ENCODE measurements at places on chromosomes 7 and 10.

DNA sequence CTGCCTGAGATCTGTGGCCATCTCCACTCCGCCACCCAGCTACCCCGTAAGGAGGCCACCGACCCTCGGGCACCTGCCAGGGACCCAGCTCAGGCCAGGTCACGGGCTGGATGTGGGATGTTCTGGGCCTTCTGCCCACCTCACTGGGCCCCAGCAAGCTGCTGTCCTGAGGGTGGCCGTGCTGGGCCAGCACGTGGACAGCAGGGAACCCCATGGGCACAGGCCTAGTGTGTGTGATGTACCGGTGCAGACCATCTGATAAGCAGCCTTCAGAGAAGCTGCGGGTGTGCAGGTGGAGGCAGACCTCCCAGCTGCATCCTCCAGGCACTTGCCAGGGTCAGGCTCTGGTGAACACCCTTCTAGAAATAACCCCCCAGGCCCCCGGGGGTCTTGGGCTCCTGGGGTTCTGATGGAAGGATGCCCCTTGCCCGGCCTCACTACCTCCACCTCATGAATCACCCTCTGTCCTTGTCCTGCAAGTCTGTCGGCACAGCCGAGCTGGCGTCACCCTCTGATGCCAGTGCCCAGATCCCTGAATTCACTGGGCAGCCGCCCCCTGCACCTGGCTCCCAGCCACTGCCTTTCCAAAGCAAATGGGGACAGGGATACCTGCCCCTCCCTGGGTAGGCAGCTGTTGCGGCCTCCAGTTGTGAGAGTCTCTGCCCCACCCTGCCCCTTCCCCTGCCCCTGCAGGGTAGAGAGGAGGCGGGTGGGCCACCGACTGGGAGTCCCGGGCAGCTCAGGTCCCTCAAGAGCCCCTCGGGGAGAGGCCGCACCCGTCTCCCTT lies 139.8 kb downstream of the FAM53B start:
- no peak for DNase-seq

DNA sequence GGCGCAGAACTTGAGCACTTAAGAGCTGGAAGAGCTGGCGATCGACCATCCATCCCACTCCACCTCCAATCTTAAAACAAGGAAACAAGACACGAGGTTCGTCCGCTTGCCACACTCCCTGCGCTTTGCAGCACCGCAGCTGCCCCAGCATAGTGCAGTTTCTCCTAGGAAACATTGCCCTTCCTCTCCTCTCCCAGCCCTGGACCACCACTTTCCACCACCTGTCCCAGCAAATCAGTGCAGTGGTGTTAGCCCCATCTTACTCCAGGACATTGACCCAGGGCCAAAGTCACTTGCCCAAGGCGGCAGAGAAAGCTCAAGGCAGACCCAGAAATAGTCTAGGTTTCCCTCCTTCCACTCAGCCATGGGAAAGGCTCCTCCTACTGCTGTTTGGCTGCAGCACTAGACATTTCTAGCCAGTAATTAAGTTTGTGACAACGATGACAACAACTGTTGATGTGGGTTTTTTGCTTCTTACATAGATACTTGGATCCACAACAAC lies 1.5 kb upstream of the PARD3 start:
- no peak for DNase-seq

- no peak for DNase-seq
These were observed 166.7 kb downstream of the TCERG1L start for GRCh38 chr10:131144711-131145375.

DNA sequence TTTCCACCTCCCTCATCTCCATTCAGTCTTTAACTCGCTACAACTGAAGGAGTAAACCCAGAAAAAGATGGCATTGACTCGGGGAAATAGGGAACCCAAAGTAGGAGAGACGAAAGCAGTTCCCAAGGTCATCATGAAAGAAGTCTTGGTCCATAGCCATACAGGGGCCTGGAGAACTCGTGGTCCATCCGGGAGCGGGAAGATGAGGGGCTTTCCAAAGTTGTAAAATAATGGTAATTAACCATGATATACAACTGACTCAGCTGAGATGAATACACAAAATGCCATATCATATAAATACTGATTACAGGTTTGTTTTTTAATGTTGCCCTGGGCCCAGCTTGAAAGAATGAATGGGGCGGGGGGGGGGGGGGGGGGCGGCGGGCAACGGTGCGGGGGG lies 32.3 kb downstream of the RBM17 start:
- DNase-seq = no peak

GRCh38 chr10:16966991-16967865 lies 150.0 kb upstream of the RSU1 start:
- DNase-seq = no peak

DNA sequence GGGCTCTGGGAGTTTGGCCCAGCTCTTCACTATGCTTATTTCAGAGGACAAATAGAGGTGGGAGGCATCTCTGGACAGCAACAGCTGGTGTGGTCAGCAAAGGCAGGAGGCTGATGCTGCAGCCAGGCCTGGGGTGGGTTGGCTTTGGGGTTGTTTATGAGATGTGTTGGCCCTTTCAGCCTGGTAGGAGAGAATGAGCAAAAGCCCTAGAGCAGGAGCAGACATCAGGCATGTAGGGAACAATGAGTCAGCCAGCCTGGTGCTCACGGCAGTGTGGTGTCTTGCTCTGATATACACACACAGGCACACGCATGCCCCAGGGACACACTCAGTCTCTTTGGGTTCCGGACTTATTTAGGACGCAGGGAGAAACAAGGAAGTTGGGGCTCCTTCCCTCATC lies 157.1 kb downstream of the PRKCQ start:
- no peak for DNase-seq

GRCh38 chr7:122887198-122887597 lies 938 bp upstream of the CADPS2 start:
- no peak for DNase-seq

DNA sequence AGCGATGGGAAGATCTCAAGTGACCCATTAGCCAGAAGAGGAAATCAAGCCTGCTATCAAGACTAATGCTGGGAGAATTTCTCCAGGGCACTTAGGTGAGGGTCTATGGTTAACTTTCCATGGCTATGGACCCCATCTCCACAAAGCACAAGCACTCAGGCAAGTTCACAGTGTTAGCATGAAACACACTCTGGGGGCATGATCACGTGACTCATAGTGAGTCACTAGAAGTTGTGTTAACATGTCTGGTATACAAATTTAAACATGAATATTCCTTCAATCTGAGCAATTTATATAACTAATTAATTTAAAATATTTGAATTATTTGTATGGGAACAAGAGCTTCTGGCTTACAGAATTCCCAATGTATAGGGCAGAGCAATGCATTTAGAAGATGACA lies 131.8 kb downstream of the FAM204A start:
- no peak for DNase-seq

DNA sequence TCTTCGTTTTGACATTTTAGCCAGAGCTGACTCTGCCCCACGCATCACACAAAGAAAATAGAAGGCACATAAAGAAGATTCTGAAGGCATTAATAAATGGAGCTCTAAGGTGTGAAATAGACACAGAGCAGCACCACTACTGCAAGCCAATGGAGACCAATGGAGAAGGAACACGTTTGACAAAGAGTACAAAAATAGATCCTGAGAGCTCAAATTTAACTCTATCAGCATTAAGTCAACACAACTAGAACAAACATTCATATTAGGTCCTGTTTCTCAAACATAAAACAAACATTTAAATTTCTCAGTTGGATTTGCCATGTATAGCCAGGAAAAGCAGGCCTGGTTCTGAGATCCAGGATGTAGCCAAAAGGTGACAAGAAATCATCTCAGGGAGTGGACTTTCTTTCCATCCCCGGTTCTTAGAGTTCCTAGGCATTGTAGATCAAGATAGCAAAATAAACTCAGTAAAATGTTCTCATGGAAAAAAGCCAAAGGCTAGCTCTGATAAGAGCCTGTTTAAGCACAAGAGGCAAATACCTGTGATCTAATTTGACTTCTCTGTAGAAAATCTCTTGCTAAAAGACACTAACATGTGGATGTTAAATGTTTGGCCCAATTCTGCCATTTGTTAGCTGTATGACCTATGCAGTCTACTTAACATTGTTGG lies 174.2 kb upstream of the VIPR2 start:
- DNase-seq = no peak

GRCh38 chr10:128934492-128934891 lies 532.5 kb upstream of the MGMT start:
- no peak for DNase-seq

DNA sequence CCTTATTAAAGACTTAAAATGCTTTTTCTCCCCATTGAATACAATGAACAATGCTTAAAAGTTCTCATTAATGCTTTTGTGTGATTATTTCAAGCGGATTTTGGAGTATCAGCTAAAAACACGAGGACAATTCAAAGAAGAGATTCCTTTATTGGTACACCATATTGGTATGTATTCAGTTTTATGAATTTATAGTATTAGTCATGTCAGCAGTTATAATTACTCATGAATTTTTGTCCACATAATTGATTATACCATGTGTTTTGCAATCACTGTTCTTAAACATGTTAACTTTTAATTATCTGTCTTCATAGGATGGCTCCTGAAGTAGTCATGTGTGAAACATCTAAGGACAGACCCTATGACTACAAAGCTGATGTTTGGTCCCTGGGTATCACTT lies 31.9 kb downstream of the SLK start:
- DNase-seq = no peak

DNA sequence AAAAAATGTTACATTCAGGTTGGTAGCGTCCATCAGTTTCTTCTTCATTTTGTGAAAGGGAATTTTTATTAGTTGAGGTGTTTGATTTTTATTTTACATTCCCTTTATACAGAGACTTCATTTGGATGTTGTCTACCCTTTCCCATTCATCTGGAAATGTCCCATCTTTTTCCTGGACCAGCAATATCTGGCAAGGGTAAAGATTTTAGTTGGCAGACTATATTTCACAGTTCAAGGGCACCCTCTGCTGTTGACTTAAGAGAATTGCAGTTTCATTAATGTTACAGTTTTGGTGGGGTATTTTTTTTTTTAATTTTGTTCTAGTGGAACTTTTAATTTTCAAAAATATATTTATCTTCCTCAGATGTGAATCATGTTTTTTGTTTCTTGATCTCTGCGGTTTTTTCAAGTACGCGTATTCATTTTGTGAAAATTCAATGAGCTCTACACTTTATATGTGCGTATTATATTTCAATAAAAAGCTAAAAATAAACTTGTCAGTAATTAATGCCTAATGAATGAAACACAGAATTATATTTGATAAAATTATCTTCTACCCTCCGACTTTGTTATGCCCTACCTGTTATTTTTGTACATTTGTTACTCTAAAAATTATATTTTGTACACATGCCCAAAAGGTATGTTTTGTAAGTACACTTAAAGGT lies 97.9 kb upstream of the KLF14 start:
- DNase-seq = no peak

DNA sequence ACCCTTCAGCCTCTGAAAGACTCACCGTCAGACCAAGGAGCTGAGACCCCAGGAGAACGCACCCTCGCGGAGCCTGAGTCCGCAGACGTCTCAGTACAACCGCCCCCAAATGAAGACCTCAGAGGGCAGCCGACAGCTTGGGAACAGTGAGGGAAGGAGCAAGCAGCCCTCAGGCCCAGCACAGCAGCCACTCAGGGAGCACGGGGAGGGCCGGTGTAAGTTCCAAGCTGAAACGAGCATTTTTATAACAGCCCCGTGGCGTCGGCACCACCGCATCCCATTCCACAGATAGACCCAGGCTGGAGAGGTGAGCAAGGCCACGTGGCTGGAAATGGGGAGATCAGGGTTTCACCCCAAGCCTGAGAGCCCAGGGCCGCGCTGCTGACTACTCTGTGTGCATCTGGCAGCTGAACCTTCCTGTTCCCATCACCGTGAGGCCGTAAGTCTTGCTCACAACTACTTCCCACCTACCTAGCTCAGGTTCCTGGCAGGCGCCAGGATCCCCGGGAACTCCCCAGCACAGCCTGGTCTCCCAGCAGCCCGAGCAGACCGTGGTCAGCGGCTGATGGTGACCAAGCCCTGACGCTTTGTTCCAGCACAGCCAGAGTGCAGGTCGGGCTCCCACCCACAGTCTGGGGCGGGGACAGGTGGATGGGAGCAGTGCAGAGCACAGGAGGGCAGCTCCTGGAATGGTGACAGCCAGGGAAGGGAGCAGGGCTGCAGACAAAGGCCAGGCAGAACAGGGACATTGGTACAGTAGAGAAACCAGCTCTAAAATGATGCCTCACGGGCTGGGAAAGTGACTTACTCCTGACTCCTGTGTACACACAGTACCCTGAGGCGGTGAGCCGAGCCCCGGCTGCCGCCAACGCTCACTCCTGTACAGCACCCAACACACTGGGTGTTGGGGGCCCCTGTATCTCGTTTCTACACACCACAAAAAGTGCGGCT lies 6.1 kb upstream of the NOM1 start:
- no peak for DNase-seq

- DNase-seq = no peak
These were observed 34.8 kb upstream of the OSBPL3 start for GRCh38 chr7:25014756-25015155.

GRCh38 chr10:9009505-9009904 lies 955.0 kb downstream of the GATA3 start:
- DNase-seq = no peak

GRCh38 chr10:114025611-114026130 lies 18.0 kb upstream of the ADRB1 start:
- no peak for DNase-seq

DNA sequence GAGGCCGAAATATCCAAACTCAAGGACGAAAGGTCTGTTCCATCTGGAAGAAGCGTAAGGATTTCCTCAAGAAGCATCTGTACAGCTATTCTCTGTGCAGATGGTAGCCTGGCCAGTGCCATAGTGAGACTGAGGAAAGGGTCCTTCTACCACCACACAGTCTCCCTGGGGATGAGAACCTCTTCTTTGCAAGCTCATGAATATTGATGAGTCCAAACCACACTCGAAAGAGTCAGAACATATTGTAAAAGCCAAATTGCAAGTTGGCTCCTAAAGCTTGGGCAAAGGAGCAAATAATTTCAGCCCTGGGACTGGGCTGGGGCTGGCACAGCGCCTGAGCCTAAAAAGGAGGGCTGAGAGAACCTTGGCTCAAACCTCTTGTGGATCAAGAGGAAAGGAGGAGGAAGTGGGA lies 66.1 kb upstream of the PIP4K2A start:
- DNase-seq = no peak

GRCh38 chr10:89351780-89352597 lies 24.2 kb downstream of the IFIT3 start:
- no peak for DNase-seq

DNA sequence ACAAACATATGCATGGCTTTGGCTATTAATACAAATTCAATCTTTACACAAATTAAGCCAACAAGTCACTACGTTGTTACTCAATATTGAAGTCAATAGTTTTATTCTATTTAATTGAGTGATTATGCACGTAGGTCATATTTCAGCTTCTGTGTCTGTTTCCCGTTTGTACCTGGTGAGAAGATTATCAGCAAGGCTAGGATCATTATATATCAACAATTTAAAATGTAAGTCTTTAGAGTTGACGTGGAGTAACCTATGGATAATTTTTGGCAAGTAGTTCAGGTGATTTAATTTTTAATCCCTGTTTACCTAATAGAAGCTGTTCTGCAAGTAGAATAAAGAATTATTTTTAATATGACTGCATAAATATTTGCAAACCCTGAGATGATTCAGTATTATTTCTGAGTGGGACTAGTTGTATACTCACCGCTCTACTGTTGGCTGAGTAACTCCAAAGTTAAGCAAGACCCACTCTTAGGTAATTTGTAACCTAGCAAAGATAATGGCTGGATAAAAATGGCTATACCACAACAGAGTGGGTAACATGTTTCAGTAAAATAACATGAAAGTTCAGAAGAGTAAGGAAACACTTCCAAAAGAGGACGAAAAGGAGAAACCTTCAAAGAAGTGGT lies 161.0 kb downstream of the HGF start:
- DNase-seq = no peak

GRCh38 chr10:58704226-58704625 lies 191.6 kb downstream of the BICC1 start:
- no peak for DNase-seq
